ENCODE measurements at places on chromosomes 7 and 10.

DNA sequence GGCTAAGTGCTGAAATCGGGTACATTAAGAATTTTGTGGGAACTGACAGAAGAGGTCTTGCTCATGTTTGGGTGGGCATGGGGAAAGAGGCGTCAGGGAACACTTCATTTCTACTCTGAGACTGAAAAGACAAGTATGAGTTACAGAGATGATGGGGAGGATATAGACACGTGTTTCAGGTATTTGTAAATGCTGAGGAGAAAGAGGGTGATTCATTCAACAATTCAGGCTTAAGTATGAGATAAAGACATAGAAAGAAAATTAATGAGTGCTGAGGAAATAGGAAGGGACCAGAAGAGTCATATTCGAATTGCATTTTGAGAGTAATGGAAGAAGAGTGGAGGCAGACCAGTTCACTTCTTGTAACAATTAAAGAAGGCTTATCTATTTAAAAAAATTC, 143.6 kb downstream of the HBP1 start:
- no peak for DNase-seq

DNA sequence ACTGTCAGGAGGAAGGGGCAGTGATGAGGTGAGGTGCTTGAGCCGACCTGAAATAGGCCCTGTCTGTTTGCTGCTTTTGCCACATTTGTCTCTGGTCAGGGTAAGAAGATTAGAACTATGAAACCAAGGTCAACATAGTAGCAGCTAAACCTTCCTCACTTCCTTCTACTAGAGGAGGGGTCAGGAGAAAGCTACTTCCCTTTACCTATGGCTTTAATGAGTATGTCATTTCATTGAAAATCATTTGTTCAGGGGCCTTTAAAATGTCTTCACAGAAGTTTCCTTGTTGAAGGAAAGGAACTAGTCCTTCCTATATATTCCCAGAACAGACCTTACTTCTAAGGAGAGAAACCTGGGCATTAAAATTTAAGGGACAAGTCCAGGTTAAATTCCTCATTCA, 19.0 kb downstream of the HYAL4 start:
- no peak for DNase-seq

GRCh38 chr10:13502380-13502779, 26.4 kb downstream of the BEND7 start:
- DNase-seq = no peak

DNA sequence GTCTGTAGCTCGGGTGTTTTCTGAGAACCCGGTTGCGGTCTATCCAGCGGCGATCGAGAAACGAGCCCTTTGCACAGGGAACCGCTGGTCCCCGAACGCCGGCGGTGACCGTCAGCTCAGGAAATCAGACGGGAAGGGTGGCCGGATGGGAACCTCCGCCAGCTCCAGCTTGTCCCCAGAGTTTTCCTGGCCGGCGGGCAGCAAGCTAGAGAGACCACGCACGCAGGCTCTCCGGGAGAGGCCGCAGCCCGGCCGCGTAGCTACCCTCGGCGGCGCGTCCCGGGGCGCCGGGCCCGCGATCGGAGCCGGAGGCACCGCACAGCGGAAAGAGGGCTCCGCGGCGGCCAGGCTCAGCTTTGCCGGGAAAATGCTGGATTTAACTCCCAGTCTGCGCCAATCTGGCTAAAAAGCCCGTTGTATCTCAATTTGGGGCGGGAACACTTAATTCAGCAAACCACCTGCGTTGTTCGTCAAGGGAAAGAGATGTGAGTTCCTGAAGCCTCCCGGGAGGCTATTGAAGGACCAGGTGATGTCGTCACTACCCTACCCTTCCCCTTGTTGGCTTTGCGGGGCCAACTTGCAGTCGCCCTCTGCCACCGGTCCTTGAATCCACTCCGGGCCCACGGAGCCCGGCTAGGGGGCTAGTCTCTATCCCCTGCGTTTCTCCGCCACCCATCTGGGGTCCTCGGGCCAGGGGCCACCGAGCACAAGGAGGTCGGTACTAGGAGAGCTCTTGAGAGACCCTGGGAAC, 859 bp upstream of the CH25H start:
- DNase-seq = peak; percentile 37

DNA sequence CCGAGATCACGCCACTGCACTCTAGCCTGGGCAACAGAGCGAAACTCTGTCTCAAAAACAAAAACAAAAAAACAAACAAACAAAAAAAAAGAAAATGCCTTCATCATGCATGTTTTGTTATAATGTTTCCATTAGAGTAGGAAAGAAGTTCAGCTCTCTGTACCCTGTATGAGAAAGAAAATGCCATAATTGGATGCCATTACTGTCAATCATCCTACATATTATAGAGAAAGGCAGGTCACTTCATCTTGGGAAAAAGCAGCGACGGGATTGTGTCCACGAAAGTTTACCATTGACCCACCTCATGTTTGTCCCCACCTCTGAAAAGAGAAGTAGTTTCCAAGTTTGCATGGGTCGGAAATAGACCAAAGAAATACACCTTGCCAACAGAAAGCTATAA, 33.8 kb downstream of the SEC61G start:
- no peak for DNase-seq

DNA sequence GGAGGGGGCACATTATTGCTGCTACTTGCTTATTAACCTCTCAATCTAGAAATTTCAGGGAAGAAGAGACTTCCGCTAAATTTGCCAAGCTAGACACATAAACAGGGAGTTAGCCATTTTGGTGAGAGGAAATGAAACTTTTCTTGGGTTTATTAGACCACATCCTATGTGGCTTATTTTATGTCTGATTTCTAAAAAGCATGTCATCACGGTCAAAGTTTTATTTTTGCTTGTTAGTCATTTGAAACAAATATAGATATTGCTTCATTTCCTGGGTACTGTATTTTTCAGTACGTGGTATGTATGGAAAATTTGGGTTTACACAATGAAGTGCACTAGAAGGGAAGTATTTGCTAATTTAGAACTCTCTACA, 144.1 kb downstream of the TCF7L2 start:
- no peak for DNase-seq

- DNase-seq = no peak
These were observed 11.2 kb downstream of the ZFYVE27 start for GRCh38 chr10:97748116-97748515.

DNA sequence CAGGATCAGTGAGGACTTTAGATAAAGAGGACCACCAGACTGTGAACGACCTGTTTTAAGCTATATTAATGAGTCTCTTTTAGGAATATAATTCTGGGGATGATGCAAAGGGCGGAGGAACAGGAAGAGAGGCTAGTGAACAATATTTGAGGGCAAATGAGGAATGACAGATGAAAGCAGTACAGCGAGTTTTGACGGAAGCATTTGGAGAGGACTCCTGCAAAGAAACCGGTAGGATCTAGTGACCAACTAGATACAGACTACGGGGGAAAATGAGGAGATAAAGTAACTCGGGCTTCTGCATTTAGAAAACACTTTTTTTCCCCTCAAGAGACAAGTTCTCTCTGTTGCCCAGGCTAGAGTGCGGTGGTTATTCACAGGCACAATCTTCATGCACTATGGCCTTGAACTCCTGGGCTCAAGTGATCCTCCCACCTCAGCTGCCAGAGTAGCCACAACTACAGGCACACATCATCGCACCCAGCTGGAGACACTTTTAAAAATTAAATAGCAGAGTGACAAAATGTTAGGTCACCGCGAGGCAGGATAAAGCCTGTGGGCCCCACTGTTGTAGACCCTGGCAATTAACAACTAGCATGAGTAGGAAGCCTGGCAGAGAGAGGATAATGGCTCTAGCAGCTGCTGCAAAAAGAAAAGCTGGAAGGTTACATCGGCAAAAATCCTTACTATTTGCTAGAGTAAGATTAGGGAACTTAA, 143.2 kb downstream of the SRPK2 start:
- no peak for DNase-seq

DNA sequence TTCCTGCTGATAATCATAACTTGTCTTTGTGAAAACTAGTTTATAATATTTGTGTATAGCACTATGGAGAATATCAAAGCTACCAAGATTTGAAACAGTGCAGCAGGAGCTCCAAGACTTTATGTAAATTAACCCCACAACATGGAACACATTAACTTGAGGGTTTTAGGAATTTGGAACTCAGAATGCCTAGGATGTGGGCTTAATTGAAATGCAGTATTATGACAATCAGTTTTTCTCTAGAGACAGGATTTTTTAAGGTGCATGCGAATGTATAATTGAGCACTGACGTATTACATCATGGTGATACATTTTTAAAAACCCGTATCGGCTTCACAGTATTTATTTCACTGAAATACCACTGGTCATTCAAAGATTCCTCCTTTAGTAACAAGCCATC, 313.1 kb upstream of the DGKB start:
- DNase-seq = no peak

GRCh38 chr10:72334196-72334824, 20.4 kb downstream of the DNAJB12 start:
- no peak for DNase-seq

DNA sequence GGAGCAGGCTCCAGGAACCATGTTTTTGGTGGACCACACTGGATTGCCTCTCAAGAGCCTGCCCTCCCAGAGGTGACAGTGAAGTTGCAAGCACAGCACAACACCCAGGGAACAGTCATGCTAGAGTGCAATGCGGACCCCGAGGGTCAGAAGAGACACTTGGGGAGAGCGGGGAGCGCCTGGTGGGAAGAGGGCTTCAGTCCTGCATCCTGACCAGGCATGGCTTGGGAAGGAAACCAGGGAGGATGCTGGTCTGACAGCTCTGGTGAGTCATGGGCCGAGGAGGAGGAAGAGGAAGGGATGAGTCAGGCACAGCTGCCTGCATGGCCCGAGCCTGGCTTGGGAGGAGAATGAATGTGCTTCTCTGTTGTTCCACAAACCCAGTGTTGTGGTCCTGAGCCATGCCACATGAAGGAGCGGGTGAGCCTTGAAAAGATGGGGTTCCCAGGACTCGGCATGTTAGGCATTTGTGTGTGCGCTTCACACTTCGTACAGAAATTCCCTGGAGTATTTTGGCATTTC, 29.5 kb upstream of the ANKRD2 start:
- peak; percentile 90 for DNase-seq

DNA sequence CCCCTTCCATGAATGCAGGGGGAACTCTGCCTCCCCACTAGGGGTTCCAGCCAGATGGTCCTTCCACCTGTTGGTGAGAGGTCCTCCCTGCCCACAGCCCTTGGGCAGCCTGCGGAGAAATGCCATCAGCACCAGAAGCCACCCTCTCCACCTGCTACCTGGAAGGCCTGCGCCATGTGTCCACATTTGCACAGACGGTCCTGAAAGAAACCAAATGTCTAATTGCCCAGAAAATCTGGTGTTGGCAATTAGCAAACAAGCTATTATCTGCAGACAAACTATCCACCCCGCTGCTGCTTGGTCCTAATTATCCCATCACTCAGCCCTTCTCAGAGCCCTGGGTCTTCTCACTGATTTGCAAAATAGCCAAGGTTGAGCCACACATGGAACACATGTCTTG, 32.3 kb downstream of the HSPA12A start:
- DNase-seq = no peak

DNA sequence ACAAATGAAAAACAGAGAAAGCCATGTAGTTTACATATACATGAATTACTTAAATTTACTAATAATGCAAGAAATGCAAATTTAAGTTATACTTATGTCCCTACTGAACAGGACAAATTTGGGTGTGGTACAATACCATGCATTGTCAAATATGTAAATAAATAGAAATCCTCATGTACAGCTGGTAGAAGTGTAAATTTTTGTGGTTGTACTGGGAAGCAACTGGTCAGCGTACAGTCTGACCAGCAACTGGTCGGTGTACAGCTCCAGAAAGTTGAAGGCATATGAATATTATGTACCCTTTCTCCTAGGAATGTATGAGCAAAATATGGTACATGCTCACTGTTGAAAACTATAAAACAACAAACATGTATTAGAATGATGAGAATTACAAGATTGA, 93.9 kb upstream of the TMEM106B start:
- no peak for DNase-seq

DNA sequence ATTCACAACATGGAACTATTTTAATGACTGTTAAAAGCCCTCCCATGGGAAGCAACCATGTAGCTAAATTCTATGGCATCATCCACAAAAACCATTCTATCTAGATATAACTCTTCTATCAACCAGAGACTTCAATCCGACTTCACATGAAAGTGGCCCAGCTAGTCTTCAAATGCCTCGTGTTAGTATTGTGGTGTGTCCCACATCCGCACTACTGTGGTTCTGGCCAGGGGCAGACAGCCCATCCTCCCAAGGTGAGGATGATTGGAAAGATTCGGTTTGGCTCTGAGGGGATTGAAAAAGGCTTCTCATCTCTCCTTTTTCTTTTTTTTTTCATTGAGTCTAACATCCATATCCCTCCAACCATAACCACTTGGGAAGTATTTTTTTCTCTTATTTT, 253.0 kb upstream of the KLF6 start:
- no peak for DNase-seq

DNA sequence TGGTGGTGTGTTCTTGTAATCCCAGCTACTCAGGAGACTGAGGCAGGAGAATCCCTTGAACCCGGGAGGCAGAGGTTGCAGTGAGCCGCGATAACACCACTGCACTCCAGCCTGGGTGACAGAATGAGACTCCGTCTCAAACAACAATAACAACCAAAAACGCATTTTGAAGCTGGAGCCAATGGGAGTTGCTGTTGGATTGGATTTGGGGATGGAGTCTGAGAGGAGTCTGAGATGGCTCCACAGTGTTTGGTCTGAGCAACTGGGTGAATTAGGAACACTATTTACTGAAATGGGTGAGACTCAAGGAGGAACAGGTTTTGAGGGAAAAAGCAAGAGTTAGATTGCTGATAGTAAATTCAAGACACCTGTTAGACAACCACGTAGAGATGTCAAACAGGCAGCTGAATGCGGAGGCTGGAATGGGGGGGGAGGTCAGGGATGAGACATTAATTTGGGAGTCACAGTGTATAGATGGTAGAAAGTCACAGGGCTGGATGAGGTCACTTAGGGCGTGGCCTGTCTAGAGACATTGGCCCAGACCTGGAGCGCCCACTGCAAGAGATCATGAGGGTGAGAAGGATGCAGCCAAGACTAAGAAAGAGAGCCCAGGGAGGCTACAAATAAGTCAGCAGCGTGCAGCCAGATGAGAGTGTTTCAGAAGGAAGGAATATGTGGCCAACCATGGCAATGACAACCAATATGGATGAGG, 56.4 kb downstream of the CYCS start:
- DNase-seq = no peak

DNA sequence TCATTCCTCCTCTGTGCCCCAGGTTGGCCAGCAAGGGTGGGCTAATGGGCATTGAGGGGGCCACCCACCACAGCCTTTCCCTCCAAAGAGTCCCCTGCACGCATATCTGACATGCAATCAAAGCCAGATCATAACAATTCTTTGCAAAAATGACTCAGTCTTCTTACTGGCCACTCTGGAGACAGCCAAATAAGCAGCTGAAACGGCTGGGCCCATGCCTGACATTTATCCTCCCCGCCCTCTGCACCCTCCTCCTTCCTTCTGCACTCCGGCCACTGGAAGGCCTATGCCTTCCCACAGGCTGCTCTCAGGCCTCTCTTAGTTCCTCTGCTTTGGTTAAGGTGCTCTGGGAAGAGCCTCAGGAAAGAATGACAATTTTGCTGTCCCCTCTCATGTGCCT, 29.2 kb upstream of the NPFFR1 start:
- DNase-seq = no peak

DNA sequence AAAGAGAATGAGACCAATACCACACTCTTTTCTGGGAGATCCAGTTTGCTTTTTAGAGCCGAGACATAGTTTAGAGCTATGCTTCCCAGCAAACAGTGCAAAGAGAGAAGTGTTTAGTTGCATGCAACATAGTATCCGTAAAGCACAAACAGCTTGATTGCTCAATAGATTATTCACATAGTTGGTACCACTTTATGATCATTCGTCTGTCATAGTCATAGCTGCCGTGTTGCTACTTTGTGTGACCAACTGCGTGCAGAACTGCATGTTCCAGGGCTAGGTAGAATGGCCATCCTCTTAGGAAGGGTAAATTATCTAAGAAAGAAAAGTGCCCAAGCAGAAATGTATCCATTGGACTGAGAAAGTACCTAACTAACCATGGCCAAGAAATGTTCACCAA, 203.5 kb upstream of the DKK1 start:
- DNase-seq = no peak

All from hippocampal formation (tissue), 2 donors.